Ovary (tissue), 10 donors: ENCODE measurements at places on chromosomes 5 and 9.

- no peak overlapping the region for H3K4me3 ChIP-seq
- H3K27ac ChIP-seq: no peak overlapping the region
- H3K36me3 ChIP-seq: no peaks in the 10 kb centered on the region
- DNase-seq: no peak
Measured at GRCh38 chr9:94872083-94872833, 145.8 kb downstream of the AOPEP start.

DNA sequence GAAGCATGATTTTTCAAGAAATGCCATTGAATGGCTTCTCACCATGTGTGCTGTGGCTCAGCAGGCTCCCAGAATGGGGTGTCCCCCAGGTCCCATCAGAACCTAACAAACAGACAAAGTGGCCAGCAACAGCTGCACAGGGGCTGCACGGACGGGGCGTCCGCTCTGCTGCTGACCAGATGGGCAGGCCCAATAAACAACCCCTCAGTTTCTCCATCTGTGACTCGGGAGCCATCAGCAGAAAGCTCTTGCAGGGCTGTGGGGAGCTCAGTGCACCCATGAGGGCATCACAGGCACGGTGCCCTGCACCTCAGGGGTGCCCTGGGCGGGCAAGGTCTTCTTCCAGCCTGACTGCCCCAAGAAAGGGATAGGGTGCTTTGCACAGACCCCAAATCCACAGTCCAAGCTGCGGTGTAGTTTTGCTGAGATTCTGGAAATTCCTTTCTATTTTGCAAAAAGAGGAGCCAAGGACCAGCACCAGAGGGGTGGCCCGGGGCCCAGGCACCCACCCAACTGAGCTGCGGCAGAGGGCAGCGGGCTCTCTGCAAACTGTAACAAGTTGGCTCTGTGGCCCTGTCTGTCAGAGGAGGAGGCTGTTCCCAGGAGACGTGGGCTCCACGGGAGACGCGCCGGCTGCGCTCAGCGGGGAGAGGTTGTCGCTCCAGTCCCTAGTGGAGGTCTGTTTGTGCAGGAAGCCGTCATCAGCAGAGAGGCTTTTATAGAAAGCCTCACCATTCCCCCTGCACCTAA, 138.7 kb upstream of the PPP1R26 start:
- no peak overlapping the region for H3K4me3 ChIP-seq
- H3K36me3 ChIP-seq: no peaks in the 10 kb centered on the region
- no peak for DNase-seq
- H3K27ac ChIP-seq: no peak overlapping the region
- H3K27me3 ChIP-seq: no peaks in the 10 kb centered on the region

DNA sequence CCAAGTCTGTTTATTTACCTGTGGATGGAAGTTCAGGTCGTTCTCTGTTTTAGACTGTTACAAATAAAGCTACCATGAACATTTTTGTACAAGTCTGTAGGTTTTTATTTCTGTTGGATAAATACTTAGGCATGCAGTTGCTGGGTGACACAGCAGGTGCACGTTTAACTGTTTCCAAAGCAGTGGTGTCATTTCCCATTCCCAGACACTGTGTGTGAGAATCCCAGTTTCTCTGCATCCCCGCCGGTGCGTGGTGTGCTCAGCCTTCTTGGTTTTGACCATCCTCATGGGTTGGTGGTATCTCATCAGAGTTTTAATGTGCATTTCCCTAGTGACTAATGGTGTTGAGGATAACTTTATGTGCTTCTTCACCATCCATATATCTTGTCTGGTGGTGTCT, 27.2 kb downstream of the AHRR start:
- no peak overlapping the region for H3K4me3 ChIP-seq
- H3K27me3 ChIP-seq: no peaks in the 10 kb centered on the region
- no peak for DNase-seq
- H3K36me3 ChIP-seq: no peaks in the 10 kb centered on the region
- no peak overlapping the region for H3K27ac ChIP-seq
- no peaks in the 10 kb centered on the region for H3K4me1 ChIP-seq

GRCh38 chr5:37847978-37848425, 8.2 kb upstream of the GDNF start:
- no peak overlapping the region for H3K27ac ChIP-seq
- no peak overlapping the region for H3K4me3 ChIP-seq
- H3K27me3 ChIP-seq: no peaks in the 10 kb centered on the region
- H3K36me3 ChIP-seq: no peaks in the 10 kb centered on the region
- no peak for DNase-seq

DNA sequence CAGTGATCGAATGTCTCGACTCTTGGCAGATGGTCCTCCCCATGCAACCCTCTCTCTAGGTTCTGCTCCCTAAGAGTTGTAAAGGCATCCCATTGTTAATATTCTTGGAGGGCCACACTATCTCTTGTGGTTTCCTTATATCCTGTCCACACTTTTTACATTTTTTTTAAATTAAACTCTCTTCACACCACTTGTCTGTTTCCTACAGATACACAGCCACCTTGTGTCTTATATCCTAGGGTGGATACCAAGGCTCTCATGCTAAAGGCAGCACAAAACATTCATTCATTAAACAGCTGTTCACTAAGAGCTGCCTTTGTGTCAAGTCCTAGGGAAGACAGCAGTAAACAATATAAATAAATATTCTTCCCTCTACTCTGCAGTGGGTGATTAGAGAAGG, 60.5 kb upstream of the SHISAL2B start:
- H3K4me1 ChIP-seq: no peaks in the 10 kb centered on the region
- no peak overlapping the region for H3K27ac ChIP-seq
- no peak overlapping the region for H3K4me3 ChIP-seq
- DNase-seq: no peak
- H3K36me3 ChIP-seq: no peaks in the 10 kb centered on the region

- DNase-seq: no peak
- H3K27me3 ChIP-seq: no peaks in the 10 kb centered on the region
- no peak overlapping the region for H3K4me3 ChIP-seq
- no peaks in the 10 kb centered on the region for H3K36me3 ChIP-seq
Measured at GRCh38 chr5:160254706-160255105, 25.4 kb downstream of the FABP6 start.

DNA sequence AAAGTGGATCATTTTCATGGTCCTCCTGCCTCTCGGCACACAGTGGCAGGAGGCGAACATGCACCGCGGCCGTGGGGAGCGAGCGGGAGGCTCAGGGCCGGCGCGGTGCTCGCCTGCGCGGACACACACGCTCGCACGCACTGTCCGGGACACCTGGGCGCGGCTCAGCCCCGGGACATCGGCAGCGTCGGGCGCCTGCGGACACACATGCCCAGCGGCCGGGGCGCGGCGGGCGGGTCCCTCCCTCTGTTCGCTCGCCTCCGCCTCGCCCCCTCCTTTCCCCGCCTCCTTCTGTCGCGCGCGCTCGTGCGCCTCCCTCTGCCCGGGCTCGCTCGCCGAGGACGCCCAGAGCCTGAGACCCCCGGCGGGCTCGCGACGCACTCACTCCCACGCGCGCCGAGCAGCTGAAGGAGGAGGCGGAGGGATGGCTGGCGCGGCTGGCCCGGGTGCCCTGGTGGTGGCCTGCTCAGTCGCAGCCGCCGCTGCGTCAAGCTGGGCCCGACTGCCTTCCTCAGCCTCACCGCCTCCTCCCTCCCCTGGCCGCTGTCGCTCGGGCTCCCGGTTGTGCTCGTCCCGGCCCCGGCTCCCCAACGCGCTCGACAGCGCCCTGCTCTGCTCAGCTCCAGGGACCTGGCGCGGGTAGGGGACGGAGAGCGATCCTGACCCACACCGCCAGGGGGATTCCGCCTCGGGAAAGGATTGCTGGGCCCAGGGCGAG, at the start of gene FRMD3:
TSS of gene FRMD3 (minus strand) at position 230 of the 718 bp plus-strand sequence. CDS start at position 60, 170 bp downstream.
- DNase-seq: peak; percentile 56
- H3K4me1 ChIP-seq: peaks cover 2% of the 10 kb centered on the region
- H3K27ac ChIP-seq: no peak within 1 kb of the TSS
- no peaks in the 10 kb centered on the region for H3K36me3 ChIP-seq

DNA sequence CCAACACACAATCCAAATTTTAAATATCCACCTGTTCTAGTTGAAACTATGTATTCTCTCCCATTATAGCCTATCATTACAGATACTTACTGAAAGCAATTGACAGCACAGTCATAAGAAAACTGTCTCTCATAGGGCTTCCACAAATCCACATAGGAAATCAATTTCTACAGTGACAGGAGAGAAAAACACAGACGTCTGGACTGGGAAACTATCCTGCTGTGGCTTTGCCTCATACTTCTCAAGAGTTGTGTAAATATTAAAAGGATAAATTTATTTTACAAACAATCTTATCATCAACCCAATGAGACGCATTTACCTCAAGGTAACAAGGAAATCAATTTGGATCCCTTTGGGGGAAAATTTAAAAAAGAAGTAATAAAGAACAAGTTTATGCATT, 517.5 kb downstream of the EFNA5 start:
- DNase-seq: no peak
- H3K4me1 ChIP-seq: no peaks in the 10 kb centered on the region
- no peaks in the 10 kb centered on the region for H3K36me3 ChIP-seq
- H3K27me3 ChIP-seq: no peaks in the 10 kb centered on the region
- no peak overlapping the region for H3K27ac ChIP-seq
- H3K4me3 ChIP-seq: no peak overlapping the region

GRCh38 chr5:126544087-126544740, 50.8 kb downstream of the ALDH7A1 start:
- H3K27ac ChIP-seq: no peak overlapping the region
- no peak for DNase-seq
- no peaks in the 10 kb centered on the region for H3K4me1 ChIP-seq
- no peak overlapping the region for H3K4me3 ChIP-seq

- no peaks in the 10 kb centered on the region for H3K27me3 ChIP-seq
- DNase-seq: no peak
- H3K36me3 ChIP-seq: no peaks in the 10 kb centered on the region
- H3K4me1 ChIP-seq: no peaks in the 10 kb centered on the region
Measured at GRCh38 chr5:143585970-143586369, 182.5 kb upstream of the NR3C1 start.

DNA sequence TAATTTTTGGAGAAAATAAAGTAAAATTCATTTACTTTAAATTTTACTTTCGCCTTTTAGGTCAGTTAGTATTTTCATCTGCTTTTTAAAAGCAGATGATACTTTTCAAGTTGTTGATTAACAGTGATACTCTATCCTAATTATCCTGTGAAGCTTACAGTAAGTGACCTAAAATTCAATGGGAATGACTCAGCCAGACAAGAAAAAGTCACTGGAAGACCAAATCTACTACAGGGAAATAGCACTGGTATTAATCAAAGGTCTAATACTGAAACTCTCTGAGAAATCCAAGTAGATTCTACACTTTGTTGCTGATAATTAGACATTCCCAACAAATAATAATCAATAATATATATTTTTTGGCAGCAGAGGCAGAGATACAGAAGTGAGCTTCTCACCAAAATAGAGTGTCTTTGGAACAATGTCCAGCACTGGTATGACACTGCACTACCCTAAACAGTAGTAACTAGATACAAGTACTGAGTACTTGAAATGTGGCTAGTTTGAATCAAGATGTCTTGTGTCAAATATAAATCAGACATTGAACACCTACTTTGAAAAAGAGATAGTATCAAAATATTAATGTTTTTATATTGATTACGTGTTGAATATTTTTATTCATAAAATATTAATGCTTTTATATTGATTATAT, 22.8 kb upstream of the ELL2 start:
- DNase-seq: no peak
- no peak overlapping the region for H3K27ac ChIP-seq
- no peaks in the 10 kb centered on the region for H3K36me3 ChIP-seq

- no peak overlapping the region for H3K27ac ChIP-seq
- H3K36me3 ChIP-seq: no peaks in the 10 kb centered on the region
Measured at GRCh38 chr9:129866394-129867135, 31.3 kb downstream of the USP20 start.

DNA sequence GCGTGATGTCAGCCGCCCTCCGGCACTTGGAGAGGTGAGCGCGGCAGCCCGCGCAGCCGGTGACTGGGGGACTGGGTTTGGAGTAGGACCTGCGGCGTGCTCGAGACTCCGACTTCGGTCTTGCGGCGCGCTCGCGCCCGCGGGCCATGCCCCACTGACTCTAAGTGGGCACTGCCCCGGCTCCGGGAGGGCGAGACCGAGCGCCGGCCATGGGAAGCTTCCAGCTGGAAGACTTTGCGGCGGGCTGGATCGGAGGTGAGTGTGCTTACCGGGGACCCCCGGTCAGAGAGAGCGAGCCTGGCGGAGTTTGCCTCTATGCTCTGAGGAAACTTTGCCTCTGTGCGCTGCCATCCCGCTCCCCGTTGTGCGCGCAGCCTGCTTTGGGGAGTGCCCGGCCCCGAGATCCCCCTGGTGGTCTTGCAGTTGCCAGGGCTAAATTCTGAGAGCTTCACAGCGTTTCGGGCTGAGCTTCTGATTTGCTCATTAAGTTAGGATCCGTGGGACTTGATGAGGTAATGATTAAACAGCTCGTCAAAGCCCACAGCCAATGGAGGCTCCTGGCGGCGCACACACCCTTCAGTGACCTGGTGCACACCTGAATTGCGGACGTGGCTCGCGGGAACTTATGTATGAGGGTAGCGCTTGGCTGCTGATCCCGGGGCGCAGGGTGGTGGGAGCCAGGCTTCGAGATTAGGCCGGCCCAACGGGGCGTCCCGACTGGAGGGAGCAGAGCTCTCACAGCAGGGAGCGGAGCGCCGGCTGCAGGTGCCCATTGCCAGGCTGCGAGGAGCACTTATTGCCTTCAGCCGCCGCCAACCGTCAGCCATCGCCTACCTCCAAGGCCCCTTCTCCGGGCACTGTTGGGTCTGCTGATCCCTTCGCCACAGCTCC, at the start of gene SLC25A48:
TSS of gene SLC25A48 (plus strand) at position 25 of the 891 bp plus-strand sequence. CDS start at position 210, 185 bp downstream.
- peak; percentile 47 for DNase-seq
- H3K4me1 ChIP-seq: no peaks in the 10 kb centered on the region
- no peak within 1 kb of the TSS for H3K4me3 ChIP-seq
